ENCODE measurements at places on chromosomes 1 and 21. TPM values are rescaled to one million over a fixed set of nuclear protein-coding genes. Genes with fewer than 3 reads are reported as not detected.

DNA sequence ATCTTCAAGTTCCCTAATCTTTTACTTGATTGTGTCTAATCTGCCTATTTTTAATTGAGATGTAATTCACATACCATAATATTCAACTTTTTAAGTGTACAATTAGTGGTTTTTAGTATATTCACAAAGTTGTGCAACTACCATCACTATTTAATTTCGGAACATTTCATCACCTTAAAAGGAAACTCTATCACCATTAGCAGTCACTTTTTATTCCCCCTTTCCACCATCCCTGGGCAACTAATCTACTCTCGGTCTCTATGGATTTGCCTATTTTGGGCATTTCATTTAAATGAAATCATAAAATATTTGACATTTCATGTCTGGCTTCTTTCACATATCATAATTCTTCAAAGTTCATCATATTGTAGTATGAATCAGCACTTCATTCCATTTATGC is 30.6 kb upstream of the HYI start:
- no peak for DNase-seq

The LCE3D gene
- total RNA-seq, result not detected

The L1TD1 gene
- total RNA-seq, result 0.18 TPM

The OR2M3 gene
- not detected for total RNA-seq

The ANGEL2 gene
- total RNA-seq, result 34.8 TPM

DNA sequence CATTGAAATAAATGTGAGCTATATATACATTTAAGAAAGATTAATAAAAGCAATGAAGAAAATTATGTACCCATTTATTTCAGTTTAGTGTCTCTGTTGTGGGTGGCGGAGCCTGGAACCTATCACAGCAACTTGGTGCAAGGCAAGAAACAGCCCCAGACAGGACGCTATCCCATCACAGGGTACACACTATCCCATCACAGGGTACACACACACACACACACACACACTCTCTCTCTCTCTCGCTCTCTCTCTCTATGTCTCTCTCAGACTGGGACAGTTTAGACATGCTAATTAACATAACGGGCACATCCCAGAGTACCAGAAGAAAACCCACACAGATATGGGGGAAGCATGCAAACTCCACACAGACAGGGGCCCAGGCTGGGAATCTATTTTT is 6.5 kb upstream of the IL6R start:
- DNase-seq, result no peak

The TRNP1 gene
- 81.2 TPM for total RNA-seq

GRCh38 chr1:34360574-34360973 is 183.9 kb downstream of the C1orf94 start:
- no peak for DNase-seq

DNA sequence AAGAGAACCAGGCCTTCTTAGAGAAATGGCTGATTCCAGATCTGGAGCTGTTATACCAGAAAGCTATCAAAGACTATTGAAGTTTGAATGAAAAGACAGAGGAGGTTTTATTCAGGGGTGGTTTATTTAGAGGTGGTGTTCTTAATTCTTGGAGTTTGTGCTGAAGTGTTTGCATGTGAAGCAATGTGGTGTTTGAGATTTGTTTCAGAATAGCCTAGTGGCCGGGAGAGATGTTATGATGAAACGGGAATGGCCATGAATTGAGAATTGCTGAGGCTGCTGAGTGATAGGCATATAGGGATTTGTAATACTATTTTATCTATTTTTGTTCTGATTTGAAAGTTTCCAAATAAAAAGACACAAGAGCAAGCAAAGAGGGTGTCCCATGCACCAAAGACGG is 10.5 kb upstream of the SHE start:
- no peak for DNase-seq

GRCh38 chr1:228363686-228364067 is 43.0 kb downstream of the TRIM11 start:
- no peak for DNase-seq

The SLC25A34 gene
- 0.64 TPM for total RNA-seq

DNA sequence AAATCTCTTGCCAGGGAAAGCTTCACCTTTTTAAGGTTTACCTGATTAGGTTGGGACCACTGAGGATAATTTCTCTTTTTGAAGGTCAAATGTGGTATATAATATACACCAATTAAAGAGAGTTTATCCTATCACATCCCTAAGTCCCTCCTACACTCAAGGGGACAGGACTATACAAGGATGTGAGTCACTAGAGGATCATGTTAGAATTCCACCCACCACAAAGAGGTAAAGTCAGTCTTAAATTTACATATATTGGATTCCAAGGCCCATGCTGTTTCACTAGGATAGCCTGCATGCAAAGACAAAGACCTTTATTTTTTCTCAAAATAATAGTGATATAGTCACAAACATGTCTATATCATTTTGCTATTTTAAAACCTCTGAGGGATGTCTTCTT is 164.4 kb downstream of the GIPC2 start:
- no peak for DNase-seq

DNA sequence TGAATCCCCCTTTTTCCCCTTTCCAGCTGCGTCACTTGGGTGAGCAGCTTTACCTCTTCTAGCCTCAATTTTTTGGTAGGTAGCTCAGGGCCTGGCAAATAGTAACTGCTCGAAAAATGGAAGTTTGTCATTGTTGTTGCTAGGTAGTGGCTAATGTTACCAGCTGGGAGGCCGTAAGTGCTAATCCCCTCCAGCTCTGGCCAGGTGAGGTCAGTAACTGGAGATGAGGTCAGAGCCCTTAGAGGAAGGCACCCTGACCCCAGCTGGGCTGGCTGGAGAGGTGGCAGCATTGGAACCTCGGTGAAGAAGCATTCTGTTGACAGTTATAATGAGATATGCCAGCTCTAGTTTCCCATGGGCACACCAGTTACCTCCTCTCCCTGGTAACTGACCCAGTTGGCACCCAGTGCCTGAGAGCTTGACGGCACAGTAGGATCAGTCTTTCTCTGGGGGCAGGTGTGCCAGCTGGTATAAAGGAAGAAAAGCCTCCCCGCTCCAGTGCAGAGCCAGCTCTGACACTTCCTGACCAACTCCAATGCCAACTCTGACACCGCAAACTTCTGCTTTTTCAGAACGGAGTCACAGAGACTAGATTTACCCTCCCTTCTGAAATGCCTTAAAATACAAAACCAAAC is 35.0 kb upstream of the SLC2A1 start:
- DNase-seq, result no peak

The TAS1R1 gene
- total RNA-seq, result not detected

GRCh38 chr21:42112857-42113256 is 41.7 kb downstream of the UMODL1 start:
- DNase-seq, result no peak

- DNase-seq, result no peak
These were observed 2.1 kb downstream of the PADI1 start for GRCh38 chr1:17207046-17207445.

DNA sequence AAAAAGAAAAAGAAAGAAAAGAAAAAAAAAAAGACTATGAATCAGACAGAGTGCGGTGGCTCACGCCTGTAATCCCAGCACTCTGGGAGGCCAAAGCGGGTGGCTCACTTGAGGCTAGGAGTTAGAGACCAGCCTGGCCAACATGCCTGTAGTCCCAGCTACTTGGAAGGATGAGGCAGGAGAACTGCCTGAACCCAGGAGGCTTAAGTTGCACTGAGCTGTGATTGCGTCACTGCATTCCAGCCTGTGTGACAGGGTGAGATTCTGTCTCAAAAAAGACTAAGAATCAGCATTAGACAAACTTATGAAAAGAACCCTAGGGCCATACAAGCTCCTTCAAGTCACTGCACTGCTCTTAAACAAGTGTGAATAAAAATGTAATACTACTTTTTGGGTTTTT is 16.9 kb downstream of the PSMB4 start:
- no peak for DNase-seq

GRCh38 chr1:55823541-55824250 is 608.5 kb upstream of the USP24 start:
- no peak for DNase-seq

The FNBP1L gene
- total RNA-seq, result 25.1 TPM

The TARDBP gene
- total RNA-seq, result 196 TPM

The SUCO gene
- 31.3 TPM for total RNA-seq

DNA sequence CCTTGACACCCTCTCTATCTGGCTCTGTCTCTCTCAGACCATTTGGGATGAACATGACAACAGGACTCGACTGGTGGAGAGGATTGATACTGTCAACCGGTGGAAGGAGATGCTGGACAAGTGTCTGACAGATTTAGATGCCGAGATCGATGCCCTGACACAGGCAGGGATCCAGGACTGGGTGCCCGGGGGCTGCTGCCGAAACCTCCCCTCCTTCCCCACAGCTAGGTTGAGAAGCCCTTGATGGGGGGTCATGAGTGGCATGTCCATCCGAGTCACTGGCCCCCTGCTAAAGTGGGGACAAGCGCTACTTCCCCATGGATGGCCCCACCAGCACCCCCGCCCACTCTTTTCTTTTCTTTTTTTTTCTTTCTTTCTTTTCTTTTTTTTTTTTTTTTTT is 1.2 kb downstream of the TEKT2 start:
- no peak for DNase-seq

DNA sequence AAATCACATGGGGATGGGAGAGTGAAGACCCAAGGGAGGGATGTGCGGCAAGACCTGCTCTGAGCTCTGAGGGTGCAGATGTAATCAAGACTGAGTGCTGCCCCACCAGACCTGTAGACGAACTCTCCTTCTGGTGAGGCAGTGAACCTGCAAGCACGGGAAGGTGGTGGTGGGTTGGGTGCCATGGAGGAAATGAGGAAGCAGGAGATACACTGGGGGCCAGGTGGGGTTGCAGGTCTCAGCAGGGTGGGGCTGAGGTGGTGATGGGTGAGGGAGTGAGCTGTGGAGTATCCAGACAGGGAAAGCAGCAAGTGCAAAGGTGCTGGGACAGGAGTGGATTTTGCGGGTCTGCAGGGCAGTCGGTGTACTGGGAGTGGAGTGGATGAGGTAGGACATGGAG is 102.3 kb downstream of the KCNJ15 start:
- DNase-seq, result no peak

The F3 gene
- 2.6 TPM for total RNA-seq

- no peak for DNase-seq
These were observed 182.1 kb upstream of the DAB1 start for GRCh38 chr1:57605933-57606332.

DNA sequence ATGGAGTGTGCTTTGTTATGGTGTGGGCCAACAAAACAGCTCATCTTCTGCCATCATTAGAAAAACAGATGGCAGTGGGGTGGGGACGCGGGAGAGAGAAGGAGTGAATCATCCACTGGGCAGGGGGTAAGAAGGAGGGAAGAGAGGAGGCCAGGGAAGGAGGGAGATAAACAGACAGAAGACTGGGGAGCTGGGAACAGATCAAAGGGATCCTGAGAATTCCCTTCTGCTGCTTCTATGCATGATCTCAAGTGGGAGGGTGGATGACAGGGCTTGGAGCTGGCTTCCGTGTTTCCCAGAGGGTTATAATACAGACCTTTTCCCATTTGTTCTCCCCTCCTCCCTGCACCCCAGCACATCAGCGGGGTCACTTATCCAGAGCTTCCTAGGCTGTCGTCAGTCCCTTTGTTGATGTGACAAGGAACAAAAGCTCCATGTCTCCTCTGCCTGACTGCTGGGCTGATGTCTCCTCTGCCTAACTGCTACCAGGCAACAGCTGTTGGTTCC is 338.6 kb downstream of the PAPPA2 start:
- no peak for DNase-seq

DNA sequence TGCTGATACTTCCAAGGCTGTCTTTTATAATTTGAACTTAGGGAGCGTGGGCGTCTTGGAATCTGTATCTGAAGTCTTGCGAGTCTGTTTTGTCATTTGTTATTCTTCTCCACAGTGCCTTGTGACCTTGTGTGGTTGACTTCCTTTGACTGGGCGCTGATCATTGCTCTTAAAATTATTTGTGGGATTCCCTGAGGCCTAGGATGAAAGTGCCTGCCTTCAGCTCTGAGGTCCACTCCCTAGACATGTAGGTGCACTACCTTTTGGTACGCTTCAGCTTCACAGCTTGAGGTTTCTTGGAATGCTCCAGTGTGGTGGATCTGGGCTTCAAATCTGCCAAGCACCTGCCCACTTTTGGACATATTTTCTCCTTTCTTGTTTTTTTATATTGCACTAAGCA is 50.2 kb upstream of the IGSF5 start:
- no peak for DNase-seq

GRCh38 chr1:65435987-65436386 is 15.5 kb downstream of the LEPR start:
- no peak for DNase-seq

DNA sequence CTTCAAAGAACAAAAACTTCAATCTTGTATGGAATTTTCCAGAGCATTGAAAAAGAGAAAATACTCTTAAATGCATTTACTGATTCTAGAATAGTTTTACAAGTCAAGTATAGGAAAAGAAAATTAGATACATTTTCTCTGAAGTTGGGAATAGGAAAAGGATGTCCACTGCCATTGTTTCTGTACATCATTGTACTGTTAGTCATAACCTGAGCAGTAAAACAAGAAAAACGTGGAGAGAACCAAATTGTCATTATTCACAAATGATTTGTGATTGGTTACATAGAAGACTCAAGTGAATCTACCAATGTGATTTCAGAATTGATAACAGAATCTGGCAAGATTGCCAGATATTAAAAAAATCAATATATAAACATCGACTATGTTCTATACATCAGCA is 27.4 kb downstream of the PRKACB start:
- no peak for DNase-seq

DNA sequence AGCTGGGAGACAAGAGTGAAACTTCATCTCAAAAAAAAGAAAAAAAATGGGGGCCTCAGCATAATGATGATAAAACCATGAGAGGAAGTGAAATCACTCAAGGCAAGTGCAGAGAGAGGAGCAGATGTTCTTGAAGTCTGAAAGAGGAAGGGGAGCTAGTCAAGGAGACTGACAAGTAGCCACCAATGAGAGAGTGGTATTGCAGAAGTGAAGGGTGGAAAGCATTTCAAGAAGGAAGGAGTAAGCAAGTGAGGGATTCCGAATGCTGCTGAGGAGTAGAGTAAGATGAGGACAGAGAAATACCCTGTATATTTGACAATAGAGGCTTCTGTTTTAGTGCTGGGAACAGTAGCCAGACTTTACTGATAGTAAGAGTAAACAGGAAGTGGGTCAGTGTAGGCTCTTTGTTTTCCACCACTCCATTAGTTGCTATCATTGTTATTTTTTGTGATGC is 2.9 kb downstream of the TATDN3 start:
- no peak for DNase-seq

The MYCL gene
- 2.0 TPM for total RNA-seq

GRCh38 chr1:17822741-17823426 is 67.8 kb downstream of the ACTL8 start:
- DNase-seq, result no peak

DNA sequence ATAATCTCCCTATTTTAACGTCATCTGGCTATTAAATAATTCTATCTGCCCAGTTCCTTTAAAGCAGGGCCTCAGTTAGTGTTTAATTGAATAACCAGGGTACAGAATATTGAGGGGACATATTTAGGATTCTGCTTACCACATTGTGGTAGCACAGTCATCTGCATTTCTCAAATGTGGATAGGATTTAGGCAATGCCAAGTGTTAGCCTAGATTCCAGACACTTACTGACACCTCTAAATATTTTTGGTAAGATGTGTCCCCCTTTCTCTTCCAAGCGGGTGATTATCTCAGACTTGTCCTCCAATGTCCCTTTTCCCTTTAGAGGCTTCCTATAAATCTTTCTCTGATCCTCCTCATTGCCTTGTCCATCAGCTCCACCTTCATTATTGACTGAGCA is 160.8 kb upstream of the HOOK1 start:
- no peak for DNase-seq

The VHLL gene
- 0.28 TPM for total RNA-seq

The SPTA1 gene
- total RNA-seq, result not detected

- no peak for DNase-seq
These were observed at the start of gene RALGPS2 for GRCh38 chr1:178724728-178725465. Gene RALGPS2, plus strand, starts transcription at chr1:178725244. Its CDS starts 51,521 bp downstream, at chr1:178776765.

The ATP1A2 gene
- total RNA-seq, result 0.15 TPM

GRCh38 chr1:172952516-172952915 is 98.2 kb downstream of the TNFSF18 start:
- no peak for DNase-seq
